Calu3 (cell line): ENCODE measurements at places on chromosomes 1 and 21.

- DNase-seq = no peak
Measured at GRCh38 chr21:41801321-41802197, 34.7 kb upstream of the RIPK4 start.

DNA sequence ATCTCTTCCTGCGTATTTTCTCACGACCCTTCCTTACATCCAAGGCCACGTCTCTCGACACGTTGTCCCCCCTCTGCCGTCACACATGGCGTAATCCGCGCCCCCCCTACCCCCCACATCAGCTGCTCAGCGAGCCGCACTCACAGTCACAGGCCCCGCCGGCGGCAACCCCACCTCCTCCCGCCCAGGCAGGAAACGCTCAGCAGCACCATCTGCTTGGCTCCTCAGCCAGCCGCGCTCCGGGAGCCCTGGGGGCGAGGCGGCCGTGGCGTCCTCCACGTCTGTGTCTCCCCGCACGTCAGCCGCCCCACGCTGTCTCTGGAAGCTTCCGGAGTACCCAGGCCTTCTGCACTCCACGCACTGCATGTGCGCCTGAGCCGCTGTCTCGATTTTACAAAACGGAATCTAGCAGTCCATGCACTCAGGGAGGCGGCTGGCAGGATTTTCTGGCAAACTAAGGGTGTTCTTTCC, 64.6 kb downstream of the SIK1 start:
- DNase-seq = no peak

DNA sequence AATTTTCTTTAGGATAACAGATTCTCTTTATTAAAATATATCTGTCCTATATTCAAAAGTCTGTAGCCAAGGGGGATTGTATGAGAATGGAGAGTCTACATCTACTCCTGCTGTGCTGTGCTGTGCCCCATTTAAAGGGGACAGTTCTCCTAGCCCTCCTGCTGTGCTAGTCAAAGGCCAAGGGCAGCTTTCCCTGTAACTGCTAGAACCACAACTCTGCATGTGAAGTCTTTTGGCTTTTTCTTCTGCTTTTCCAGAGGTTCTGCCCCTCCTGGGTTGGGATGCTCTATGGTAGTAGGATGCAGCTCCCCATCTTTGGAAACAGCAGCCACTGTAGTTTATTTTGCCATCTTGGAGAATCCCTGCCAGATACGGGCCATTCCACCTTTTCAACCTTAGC, 197.5 kb upstream of the JUN start:
- no peak for DNase-seq

- DNase-seq = peak; percentile 61
Measured at GRCh38 chr1:11802973-11803885, 2.5 kb downstream of the MTHFR start.

- DNase-seq = no peak
Measured at GRCh38 chr1:237953238-237953637, 62.5 kb upstream of the ZP4 start.

DNA sequence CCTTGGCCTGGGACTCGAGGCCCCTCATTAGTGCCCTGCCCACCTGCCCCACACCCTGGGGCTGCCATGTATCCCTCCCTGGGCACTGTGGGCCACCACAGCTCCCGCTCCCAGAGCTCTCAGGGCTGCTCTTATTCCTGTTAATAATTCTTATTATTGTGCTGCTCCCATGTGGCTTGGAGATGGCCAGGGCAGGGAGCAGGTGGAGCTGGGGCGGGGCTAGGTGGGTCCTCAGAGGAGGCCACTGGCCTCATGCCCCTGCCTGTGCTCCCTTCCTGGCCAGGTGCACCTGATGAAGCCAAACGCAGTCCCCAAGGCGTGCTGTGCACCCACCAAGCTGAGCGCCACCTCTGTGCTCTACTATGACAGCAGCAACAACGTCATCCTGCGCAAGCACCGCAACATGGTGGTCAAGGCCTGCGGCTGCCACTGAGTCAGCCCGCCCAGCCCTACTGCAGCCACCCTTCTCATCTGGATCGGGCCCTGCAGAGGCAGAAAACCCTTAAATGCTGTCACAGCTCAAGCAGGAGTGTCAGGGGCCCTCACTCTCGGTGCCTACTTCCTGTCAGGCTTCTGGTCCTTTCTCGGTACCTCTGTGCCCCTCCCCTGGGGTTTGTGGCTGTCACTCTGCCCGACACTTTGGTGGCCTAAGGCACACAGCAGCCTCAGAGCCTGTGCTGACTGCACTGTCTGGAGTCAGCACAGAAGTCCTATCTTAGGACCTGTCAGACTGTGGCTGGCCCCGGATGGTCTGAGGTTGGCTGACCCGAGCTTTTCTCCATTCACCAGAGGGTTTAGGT, 34.1 kb downstream of the BMP8A start:
- no peak for DNase-seq

DNA sequence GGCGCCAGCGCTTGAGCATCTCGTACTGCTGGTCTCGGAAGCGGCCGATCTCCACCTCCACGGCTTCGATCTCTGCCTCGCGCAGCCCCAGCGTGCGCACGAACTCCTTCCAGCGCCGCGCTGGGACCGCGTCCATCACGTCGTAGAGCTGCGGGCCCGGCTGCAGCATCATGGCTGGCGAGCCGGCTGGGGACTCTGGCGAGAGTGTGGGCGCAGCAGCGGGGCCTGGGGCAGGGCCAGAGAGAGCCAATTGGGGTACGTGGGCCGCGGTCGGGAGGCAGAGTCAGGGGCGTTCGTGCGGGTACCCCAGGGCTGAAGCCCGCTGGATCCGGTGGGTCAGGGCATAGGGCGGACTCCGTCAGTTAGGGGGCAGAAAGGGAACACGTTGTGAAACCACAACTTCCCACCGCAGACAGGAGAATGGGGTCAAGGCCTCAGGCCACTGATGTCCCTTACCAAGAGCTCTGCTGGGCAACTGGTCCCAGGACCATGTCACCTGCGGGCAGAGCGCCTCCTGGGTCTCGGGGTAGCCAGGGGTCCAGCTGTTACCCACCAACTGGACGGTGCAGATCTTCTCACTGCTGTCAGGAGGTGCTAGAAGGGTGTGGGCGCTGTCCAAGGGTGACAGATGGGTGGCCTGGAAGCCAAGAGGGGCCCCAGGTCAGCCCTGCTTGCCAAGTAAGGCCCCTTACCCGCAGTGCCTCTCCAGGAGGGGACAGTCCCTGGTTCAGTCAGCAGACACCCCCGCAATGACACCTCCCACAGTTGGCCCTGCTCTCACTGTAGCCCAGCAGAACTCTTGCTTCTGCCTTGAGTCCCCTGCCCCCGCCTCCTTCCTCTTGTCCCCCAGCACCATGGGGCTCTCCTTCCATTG, 4.2 kb downstream of the TNFRSF25 start:
- DNase-seq = no peak

DNA sequence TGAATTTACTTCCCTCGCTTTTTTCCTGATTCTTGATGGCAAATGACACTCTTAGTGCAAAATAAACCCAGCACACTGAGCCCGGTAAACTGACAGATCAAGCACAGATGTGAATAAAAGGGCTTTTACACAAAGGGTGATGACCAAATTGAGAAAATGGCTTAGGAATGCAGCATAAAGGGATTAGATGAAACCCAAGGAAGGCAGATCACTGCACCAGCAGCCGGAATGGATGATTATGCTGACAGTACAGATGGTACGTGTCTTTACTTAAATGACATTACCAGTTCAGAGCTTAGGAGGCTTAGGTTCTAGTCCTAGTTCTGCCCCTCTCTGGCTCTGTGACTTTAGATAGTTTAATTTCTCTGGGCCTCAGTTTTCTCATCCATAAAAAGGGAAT, 12.0 kb downstream of the PKP1 start:
- DNase-seq = no peak

DNA sequence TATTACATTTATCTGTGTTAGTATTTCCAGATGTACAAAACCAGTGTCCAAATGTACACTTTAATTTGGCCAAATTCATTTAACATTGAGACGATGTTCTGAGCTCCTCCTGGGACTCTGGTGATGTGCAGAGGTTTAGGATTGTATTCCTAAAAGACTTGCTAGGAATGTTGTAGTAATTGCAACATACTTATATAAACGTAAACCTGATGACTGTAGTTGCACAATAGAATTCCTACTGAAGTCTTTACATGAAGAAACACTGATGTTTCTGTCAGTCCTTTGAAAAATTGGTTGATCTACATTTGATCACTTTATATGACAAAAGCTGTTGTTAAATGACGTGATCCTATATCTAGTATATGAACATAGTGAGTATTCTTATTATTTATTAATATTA, 5.1 kb upstream of the OR14C36 start:
- no peak for DNase-seq
